Stimulated activated CD8-positive, alpha-beta memory T cell treated with anti-CD3 and anti-CD28 coated beads, Interleukin-2, amount 100 ng/mL, for 48 hours (primary cell): ENCODE measurements at places on chromosomes 5 and 9.

DNA sequence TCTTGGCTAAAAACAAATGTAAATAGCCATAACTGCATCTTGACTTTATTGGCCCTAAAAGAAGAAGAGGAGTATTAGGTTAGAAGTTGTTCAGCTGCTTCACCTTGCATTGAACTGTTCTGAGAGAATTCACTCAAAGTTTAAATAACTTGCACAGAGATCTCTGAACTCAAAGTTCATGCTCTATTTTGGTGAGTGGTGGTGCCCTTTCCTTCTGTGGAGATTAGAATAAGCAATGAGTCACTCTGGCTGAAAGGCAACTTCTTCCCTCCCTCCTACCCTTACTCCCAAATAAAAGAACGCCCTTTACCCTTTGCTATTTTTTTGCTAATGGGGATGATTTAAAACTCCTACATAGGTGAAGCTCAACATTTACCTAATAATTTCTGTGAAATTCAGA lies 48.9 kb downstream of the ERMP1 start:
- DNase-seq: no peak

- no peak for DNase-seq
These were observed 19.3 kb downstream of the RFK start for GRCh38 chr9:76374783-76375559.

GRCh38 chr9:14909961-14910805 lies at the start of gene FREM1:
FREM1 (minus strand) TSS chr9:14910428; CDS start chr9:14868977, 41,451 bp downstream.
- DNase-seq: no peak

- DNase-seq: no peak
These were observed 1964.0 kb upstream of the CDH6 start for GRCh38 chr5:29229461-29229860.

DNA sequence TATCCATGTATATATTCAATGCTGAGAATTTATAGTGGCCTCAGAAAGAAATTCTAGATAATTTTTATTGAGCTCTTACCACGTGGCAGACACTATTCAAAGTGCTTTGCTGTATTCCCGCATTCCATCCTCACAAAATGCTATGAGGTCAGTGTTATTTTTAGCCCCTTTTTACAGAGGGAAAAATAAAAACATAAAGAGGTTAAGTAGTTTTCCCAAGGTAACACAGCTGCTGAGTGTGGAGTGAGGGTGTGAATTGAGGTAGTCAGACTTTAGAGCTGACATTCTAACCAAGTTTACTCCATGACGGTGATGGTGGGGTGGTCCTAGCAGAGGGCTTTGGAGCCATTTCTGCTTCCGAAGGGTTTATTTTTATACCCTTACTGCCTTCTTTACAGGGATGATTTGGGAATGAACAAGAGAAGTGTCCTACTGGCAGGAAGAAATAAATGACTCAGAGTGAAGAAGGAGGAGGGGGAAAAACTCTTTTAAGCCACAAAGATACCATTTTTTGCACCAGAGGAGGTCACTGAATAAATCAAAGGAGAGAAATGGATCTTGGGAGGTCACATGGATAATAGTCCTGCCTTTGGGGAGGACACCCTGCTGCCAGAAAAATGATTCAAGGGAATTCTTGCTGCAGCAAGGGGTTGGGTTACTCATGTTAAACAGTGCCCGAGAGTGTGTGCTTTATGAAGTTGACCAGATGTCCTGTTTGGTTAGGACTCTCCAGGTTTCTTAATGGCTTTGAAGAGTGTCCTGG lies 76.1 kb downstream of the HMHB1 start:
- no peak for DNase-seq
